ENCODE measurements at places on chromosomes 6 and 20.

- no peak for DNase-seq
Observed at GRCh38 chr20:54229566-54230160, 21.8 kb downstream of the PFDN4 start.

DNA sequence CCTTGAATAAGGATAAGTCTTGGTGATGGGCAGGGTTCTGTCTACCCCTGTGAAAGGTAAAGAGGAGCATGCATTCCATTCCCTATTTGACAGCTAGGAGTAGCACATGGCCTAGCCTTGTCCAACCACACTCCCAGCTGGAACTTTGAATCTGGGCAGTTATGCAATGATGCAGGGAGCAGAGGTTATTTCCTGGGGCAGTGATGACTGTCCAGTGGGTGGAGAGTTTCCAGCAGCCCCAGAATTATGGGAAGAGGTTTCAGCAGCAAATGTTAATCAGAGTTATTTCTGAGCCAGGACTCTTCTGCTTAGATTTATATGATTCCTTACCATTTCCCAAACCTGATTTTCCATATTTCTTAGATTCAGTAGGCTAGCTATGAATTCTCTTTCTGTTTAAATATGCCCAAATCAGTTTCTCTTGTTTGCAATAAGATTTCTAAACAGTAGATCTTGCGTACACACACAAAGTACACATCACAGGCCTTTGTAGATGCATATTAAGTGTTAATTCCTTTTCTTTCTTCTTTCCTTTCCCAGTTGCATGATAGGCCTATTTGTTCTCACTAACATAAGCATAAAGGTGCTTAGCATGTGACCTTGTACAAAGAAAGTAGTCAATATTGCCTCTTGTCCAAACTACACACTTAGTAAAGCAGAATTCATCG is 17.3 kb upstream of the TXLNB start:
- DNase-seq: no peak

DNA sequence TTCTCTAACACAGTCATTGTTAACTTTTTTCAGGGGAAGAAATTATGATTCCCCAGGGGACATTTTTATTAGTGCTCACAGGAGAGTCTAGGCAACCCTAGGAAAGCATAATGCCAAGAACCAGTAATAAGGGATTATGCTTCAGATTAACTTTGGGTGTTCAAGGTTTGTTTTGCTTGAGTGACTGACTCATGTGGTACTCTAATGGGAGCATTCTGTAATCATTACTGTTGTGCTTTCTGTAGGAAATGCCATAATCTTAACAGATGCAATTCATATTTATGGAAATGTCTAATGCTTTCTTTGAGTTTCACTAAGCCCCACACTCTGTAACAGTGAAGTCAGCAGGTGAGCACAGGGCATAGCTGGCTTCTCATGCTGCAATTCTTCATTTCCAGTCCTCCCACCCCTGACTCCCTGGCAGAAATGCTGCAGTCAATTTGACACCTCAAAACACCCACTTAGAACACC is 263.4 kb upstream of the MAN1A1 start:
- DNase-seq: no peak

DNA sequence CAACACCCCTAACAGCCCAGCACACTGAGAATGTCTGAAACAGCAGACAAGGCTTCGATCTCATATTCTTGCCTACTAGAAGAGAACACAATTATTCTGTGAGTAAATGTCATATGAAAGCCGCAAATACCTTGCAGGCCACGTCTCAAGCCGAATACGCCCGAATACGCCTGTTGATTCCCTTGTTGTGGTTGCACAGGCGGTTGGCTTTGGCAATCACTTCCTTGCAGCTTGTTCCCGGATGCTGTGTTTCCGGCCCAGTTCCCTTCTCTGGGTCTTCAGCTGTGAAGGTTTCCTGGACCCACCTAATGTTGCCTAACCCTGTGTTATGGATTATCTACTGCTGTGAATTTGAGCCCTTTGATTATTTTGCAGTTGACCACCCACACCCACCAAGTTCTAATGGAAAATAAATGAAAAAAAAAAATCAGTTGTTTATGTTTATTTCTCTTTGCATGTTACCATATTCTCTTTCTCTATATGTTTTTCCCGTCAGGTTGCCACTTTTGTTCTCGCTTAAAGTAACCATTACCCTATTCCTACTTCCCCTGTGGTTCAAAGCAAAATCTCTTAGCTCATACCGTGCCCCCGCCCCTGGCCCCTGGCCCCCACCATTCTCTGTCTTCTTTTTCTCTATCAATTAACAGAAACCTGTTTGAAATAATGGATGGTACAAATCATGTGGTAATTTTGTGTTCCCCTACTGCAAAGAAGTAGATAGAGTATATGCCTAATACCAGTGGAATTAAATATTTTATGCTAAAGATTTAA is 172.4 kb downstream of the ADGB start:
- peak; percentile 91 for DNase-seq

GRCh38 chr20:5065879-5066383 is 53.8 kb downstream of the PCNA start:
- no peak for DNase-seq

DNA sequence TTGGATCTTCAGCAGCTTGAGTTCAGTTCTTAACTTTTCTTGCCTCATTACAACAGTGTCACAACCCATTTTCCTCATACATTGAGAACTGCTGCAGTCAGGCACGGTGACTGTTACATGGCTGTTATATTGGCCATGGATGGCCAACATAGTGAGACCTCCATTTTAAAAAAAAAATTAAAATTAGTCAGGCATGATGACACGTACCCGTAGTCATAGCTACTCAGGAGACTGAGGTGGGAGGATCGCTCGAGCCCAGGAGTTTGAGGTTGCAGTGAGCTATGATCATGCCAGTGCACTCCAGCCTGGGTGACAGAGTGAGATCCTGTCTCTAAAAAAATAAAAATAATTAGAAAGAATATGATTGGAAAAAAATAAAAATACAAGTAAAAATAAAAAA is 9.9 kb upstream of the MMP24 start:
- DNase-seq: no peak

DNA sequence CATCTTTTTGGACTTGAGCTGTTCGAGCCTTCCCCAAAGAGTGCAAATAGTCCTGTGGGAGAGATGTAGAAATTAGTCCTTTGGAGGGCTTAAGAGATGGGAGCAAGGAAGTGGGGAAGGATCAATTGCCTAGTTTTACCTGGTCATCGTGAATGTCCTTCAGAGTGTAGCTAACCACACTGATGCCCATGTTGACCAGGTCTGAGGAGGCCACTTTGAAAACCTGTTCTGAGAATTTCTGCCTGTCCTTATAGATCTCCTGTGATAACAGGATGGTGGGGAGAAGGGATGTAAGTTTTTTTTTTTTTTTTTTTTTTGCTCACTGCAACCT is 2.0 kb downstream of the FLOT1 start:
- DNase-seq: no peak
